ENCODE measurements at places on chromosomes 7 and 10. TPM values are rescaled to one million over a fixed set of nuclear protein-coding genes. Genes with fewer than 3 reads are reported as not detected.

Gene PNLIP
- not detected for total RNA-seq

Gene ENTPD1
- not detected for total RNA-seq

Gene CPN1
- total RNA-seq, result not detected

Gene RAB19
- total RNA-seq, result not detected

Gene PTPN20
- 10.6 TPM for total RNA-seq

Gene ATG9B
- 20.0 TPM for total RNA-seq

Gene CDHR3
- 0.39 TPM for total RNA-seq

Gene UCN3
- total RNA-seq, result not detected

Gene GCK
- under 0.01 TPM for total RNA-seq

Gene NXPH1
- not detected for total RNA-seq

Gene LIPM
- total RNA-seq, result not detected

Gene TSPAN33
- total RNA-seq, result 0.65 TPM

Gene SPAM1
- total RNA-seq, result not detected
